Ovary (tissue), 10 donors: ENCODE measurements at places on chromosomes 7 and 10. TPM values are rescaled to one million over a fixed set of nuclear protein-coding genes. Genes with fewer than 3 reads are reported as not detected.

The CLRN3 gene
- not detected for total RNA-seq

DNA sequence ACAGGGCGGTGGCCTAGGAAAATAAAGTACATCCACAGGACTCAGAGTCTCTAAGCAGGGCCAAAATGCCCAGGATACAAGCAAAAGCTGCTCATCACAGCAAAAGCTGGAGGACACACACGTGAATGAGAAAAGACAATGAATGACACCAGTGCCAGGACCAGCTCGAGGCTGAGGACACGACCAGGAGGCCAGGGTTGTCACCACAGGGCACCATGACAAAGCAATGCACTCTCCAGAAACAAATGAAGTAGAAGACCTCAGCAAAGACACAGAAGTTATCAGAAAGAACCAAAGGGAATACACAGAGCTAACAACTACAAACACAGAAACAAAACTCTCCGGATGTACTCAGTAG lies 92.1 kb downstream of the FOXL3 start:
- H3K4me1 ChIP-seq: no peaks in the 10 kb centered on the region
- no peak overlapping the region for H3K27ac ChIP-seq
- H3K27me3 ChIP-seq: no peaks in the 10 kb centered on the region
- no peak overlapping the region for H3K4me3 ChIP-seq
- no peak for DNase-seq
- no peaks in the 10 kb centered on the region for H3K36me3 ChIP-seq

DNA sequence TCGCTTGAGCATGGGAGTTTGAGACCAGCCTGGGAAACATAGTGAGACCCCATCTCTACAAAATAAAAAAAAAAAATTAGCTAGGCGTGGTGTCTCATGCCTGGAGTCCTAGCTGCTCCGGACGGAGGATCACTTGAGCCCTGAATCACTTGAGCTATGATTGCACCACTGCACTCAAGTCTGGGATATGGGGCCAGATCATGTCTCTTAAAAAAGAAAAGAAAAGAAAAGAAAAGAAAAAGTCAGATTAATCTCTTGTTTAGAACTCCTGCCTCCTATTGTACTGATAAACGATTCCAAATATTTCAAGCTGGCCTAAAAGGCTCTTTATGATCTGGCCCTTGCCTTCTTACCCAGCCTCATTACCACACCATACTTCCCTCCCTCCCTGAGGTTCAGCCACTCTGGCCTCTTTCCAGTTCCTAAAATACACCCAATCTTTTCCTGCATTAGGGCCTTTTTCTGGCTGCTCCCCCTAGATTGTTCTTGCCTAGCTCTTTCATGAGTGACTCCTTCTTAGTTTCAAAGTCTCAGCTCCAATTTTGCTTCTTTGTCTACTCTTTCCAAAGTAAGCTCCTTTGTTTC lies 41.7 kb downstream of the VCL start:
- peaks cover 3% of the 10 kb centered on the region for H3K4me1 ChIP-seq
- H3K27ac ChIP-seq: no peak overlapping the region
- H3K4me3 ChIP-seq: no peak overlapping the region
- H3K27me3 ChIP-seq: no peaks in the 10 kb centered on the region

- H3K36me3 ChIP-seq: no peaks in the 10 kb centered on the region
- peaks cover 13% of the 10 kb centered on the region for H3K4me1 ChIP-seq
- no peaks in the 10 kb centered on the region for H3K27me3 ChIP-seq
- no peak overlapping the region for H3K27ac ChIP-seq
- no peak overlapping the region for H3K4me3 ChIP-seq
These were observed 6.7 kb downstream of the TSC22D4 start for GRCh38 chr7:100472121-100472851.

DNA sequence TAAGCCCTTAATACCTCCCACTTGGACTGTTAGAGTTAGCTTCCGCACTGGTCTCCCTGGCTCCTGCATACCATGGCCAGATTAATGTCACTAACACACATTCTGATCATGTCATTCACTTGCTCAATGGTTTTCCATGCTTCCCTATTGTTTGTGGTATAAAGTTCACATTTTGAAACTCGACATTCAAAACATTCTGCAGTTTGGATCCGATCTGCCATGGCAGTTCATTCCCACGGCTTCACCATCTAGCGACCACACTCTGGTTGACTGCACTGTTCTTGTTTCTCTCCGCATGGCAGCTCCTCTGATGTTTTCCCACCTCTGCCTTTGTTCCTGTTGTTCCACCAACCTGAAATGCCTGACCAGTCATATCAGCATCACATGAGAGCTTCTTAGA lies 87.4 kb upstream of the WAC start:
- no peaks in the 10 kb centered on the region for H3K27me3 ChIP-seq
- H3K4me1 ChIP-seq: no peaks in the 10 kb centered on the region
- no peak overlapping the region for H3K4me3 ChIP-seq

The LAMB4 gene
- total RNA-seq: not detected

DNA sequence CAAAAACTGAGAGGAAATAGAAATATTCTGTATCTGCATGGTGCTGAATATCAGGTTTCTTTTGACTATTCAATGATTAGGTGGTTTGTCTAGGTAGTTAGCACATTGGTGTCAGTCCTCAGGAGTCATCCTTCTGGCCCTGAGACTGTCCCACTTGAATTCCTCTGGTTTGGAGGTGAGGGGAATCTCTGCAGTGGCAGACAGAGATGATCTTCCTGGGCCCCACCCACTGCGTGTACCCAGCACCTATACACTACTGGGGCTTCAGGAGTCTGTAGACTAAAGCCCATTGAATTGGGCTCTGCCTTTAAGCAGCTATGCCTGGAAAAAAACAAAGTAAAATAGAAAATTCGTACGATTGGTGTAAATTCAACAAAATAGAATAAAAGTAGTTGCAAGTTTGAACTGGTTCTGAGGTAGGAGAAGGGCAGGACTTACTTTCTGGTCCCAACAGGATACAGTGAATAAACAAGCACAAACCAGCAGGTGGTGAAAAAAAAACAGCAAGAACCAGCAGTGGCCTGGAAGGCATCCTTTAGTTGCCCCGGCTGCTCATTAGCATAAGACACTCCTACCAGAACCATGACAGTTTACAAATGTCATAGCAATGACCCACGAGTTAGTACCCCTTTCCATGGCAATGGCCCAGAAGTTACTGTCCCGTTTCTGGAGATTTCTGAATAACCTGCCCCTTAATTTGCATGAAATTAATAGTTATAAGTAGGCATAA lies 1.7 kb downstream of the LIPM start:
- no peak overlapping the region for H3K27ac ChIP-seq
- H3K27me3 ChIP-seq: no peaks in the 10 kb centered on the region
- no peak overlapping the region for H3K4me3 ChIP-seq
- no peaks in the 10 kb centered on the region for H3K36me3 ChIP-seq
- DNase-seq: no peak

- no peak overlapping the region for H3K4me3 ChIP-seq
- H3K27me3 ChIP-seq: peaks cover 4% of the 10 kb centered on the region
- H3K36me3 ChIP-seq: no peaks in the 10 kb centered on the region
- no peak for DNase-seq
- no peaks in the 10 kb centered on the region for H3K4me1 ChIP-seq
These were observed 169.0 kb upstream of the TMEM229A start for GRCh38 chr7:124201768-124202349.

DNA sequence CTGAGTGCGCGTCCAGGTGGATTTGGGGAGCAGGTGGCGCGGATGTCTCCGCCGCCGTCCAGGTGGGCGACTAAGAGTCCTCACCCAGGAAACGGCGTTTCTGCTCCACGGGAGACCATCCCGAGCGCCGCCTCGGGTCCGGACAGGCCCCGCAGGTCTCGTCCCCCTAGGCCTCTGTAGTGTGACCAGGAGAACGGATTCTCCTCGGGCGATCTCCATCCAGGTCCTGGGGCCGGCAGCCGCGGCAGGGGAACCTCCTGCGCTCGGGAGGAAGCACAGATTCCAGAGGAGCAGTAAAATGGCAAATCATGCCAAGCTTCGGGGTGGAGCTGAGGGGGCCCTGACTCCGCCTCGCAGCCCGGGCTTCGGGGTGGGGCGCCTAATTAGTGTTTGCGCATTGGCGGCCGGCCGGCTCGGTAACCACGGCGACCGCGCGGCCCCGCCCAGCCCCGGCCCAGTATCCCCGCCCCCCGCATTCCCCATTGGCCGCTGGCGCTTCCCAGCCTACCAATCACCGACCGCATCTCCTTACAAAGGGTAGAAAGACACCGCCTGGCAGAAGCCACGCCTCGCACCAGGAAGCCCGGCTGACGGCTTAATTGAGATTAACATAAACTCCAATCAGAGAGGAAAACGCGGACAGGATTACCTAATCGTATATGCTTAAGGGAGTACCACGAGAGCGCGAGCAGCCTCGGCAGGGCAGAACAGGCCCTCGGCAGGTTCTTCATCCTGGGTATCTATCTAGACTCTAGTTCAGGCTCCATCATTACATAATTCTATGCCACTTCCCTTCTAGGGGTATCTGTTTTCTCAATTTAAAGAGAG lies 168.6 kb downstream of the ARHGAP12 start:
- peaks cover 4% of the 10 kb centered on the region for H3K4me1 ChIP-seq
- H3K4me3 ChIP-seq: peak overlapping the region; percentile 91
- peak overlapping the region; percentile 77 for H3K27ac ChIP-seq
- H3K36me3 ChIP-seq: no peaks in the 10 kb centered on the region

DNA sequence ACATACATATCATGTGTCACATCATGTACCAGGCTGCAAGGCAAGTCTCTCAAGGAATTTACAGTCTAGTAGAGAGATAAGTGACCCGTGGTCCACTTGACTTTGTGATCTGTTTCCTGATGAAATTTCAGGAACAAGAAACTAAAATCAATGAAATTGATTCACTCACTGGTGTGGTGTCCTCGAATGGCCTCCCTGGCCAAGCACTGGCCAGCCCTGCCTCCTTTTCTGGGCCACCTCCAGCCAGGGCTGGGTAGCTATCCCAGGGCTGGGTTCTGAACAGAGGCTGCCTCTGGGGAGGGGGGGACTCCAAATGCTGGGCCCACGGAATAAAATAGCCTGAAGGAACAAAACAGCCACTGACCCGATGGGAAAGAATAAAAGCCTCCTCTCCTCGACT lies 182.2 kb downstream of the HERPUD2 start:
- no peaks in the 10 kb centered on the region for H3K4me1 ChIP-seq
- H3K36me3 ChIP-seq: no peaks in the 10 kb centered on the region
- no peak overlapping the region for H3K27ac ChIP-seq
- H3K27me3 ChIP-seq: no peaks in the 10 kb centered on the region
- DNase-seq: no peak
- no peak overlapping the region for H3K4me3 ChIP-seq

- no peak overlapping the region for H3K27ac ChIP-seq
- H3K4me1 ChIP-seq: no peaks in the 10 kb centered on the region
- no peaks in the 10 kb centered on the region for H3K36me3 ChIP-seq
- no peaks in the 10 kb centered on the region for H3K27me3 ChIP-seq
- DNase-seq: no peak
These were observed 243.8 kb downstream of the DYNC1I1 start for GRCh38 chr7:96016056-96016586.

The OR2A14 gene
- not detected for total RNA-seq

The ADAM8 gene
- total RNA-seq: 4.4 TPM

The SLC26A5 gene
- not detected for total RNA-seq

- H3K4me1 ChIP-seq: no peaks in the 10 kb centered on the region
- no peaks in the 10 kb centered on the region for H3K27me3 ChIP-seq
- H3K27ac ChIP-seq: no peak overlapping the region
- H3K4me3 ChIP-seq: no peak overlapping the region
These were observed 83.9 kb downstream of the MKX start for GRCh38 chr10:27661514-27662286.

- no peak overlapping the region for H3K27ac ChIP-seq
- no peaks in the 10 kb centered on the region for H3K27me3 ChIP-seq
- no peak for DNase-seq
- H3K4me1 ChIP-seq: peaks cover 16% of the 10 kb centered on the region
- no peak overlapping the region for H3K4me3 ChIP-seq
These were observed 693.9 kb downstream of the PARD3 start for GRCh38 chr10:34121125-34121753.

GRCh38 chr7:5633161-5634106 lies 148.0 kb downstream of the RNF216 start:
- no peaks in the 10 kb centered on the region for H3K36me3 ChIP-seq
- no peak for DNase-seq
- no peak overlapping the region for H3K27ac ChIP-seq
- no peaks in the 10 kb centered on the region for H3K27me3 ChIP-seq

DNA sequence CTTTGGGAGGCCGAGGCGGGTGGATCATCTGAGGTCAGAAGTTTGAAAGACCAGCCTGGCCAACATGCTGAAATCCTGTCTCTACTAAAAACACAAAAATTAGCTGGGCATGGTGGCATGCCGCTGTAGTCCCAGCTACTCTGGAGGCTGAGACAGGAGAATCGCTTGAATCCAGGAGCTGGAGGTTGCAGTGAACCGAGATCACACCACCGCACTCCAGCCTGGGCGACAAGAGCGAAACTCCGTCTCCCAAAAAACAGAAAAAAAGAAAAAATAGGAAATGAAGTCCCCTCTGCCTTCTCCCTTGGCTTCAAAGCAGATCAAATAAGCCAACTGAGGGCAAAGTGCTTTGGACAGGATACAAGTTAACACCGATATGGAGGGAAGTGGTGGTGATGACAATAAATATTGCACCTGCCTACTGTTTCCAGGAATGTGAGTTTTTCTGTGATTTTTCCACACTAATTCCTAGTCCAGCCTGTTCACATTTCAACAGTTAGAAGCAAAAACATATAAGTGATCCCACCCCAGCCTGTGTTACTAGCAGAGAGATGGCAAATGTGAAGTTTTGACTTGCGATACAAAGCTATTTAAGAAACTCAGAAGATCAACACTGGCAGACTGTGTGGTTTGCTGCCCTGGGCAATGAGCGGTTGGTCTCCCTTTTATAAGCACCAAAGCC lies 291.2 kb upstream of the AOAH start:
- H3K36me3 ChIP-seq: no peaks in the 10 kb centered on the region
- no peaks in the 10 kb centered on the region for H3K4me1 ChIP-seq
- no peak overlapping the region for H3K4me3 ChIP-seq
- no peak overlapping the region for H3K27ac ChIP-seq

DNA sequence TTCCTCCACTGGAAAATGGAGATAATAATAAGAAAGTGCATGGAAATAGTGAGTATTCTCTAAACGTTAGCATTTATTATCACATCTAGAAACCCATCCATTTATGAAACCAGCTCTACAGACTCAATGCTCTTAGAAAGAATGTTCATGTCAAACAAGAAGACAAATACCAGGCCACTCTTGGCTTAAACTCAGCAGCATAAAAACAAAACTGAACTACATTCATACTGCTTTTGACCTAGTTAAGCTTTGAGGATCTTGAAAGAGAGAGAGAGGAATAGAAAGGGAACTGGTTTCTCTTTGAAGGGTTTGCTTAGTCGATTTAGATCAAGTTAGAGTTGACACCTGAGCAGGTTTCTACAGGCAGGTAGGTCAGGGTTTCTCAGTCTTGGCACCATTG lies 332.9 kb upstream of the PRKCQ start:
- no peaks in the 10 kb centered on the region for H3K36me3 ChIP-seq
- no peak overlapping the region for H3K27ac ChIP-seq
- H3K4me1 ChIP-seq: peaks cover 1% of the 10 kb centered on the region
- H3K4me3 ChIP-seq: no peak overlapping the region
- H3K27me3 ChIP-seq: no peaks in the 10 kb centered on the region

DNA sequence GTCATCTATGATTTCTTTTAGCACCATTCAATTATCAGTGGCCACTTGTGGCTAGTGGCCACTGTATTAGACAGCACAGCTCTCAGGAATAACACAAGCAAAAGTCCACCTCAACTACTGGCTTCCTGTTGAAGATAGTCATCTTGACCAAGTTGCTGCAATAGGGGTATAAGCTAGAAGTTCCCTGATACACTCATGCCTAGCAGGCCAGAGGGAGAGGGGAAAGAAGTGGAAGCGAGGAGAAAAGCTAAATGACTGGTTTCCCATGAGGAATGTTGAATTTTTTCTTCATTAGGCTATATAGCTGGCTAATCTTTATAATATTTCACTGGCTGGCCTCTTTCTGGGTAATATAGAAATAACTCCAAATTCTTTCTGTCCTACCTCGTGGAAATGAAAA lies 327.5 kb upstream of the MEOX2 start:
- no peaks in the 10 kb centered on the region for H3K27me3 ChIP-seq
- no peak overlapping the region for H3K27ac ChIP-seq
- no peaks in the 10 kb centered on the region for H3K4me1 ChIP-seq
- no peaks in the 10 kb centered on the region for H3K36me3 ChIP-seq
- no peak overlapping the region for H3K4me3 ChIP-seq

The ST8SIA6 gene
- 0.53 TPM for total RNA-seq
